Anterior cingulate cortex (tissue), 58 donors: ENCODE measurements at places on chromosomes 7 and 10.

DNA sequence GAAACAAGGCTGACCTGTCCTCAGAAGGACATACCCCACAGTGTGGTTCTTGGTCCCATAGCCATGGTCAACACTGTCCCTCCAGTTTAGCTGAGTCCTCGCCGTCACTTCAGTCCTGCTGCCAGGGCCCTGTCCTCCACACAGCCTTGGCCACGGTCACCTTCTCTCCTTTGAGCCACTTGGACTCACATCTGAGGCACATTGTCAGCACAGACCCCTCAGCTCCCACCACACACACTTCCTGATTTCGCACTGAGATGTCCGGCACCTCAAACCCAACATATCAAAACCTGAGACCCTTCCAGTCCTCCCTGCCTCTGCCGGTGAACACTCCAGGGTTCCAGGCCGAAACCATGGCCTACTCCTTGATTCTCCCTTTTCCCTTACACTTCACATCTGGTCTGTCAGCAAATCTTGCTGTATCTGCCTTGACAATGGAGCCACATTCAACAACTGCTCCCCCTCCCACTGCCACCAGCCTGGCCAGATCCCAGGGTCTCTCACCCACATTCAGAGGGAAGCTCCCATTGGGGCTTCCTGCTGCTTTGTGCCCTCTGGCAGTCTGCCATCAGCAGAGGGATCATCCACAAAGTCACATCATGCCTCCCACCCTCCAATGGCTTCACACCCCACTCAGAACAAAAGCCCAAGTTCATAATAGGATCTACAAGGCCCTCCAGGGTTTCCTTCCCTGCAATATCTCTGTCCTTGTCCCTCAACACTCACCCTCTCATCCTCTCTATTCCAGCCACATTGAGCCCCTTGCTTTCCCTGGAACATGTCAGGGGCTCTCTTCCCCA, 219.6 kb upstream of the SHH start:
- no peak for DNase-seq

GRCh38 chr7:2886900-2887299, 42.8 kb upstream of the GNA12 start:
- DNase-seq: peak; percentile 29

GRCh38 chr7:152541892-152542291, 106.1 kb upstream of the KMT2C start:
- DNase-seq: no peak

- DNase-seq: no peak
Observed at GRCh38 chr7:50837965-50838364, 55.3 kb upstream of the GRB10 start.

DNA sequence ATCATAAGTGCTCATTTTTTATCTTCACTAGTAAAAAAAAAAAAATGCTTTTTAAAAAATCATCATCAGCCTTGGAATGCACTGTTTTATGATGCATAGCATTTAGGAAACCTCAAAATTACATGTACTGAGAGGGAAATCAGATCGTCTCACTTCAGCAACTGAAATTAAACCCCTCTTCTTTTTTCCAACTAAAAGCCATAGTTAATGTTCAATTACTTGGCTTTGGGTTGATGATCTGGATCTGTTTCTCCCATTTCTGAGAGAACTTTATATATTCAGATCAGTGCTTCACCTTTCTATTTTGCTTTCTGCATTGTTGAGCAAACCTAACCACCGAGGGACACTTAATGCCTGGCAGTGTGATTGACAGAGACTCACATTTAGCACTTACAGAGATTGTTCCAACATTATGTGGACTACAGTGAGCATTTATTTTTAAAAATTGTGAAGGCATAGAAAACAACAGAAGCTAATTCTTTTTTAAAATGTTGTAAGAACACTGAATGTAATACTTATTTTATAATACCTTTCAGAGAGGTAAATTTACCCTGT, 678.4 kb downstream of the PHTF2 start:
- DNase-seq: no peak

DNA sequence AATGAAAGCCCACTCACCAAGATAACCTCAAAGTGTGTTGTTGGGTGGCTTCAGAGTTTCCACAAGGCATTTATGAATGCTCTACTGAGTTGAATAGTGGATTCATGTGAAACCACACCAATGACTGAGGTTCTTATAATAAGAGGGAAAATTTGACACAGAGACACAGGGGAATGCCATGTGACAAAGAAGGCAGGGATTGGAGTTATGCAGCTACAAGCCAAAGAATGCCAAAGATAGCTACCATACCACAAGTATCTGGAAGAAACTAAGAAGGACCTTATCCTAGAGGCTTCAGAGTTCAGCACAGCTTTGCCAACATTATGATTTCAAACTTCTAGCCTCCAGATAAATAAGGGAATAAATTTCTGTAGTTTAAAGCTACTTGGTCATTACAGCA, 68.0 kb upstream of the PCDH15 start:
- DNase-seq: no peak

- no peak for DNase-seq
Observed at GRCh38 chr10:77580482-77580881, 57.1 kb downstream of the KCNMA1 start.

DNA sequence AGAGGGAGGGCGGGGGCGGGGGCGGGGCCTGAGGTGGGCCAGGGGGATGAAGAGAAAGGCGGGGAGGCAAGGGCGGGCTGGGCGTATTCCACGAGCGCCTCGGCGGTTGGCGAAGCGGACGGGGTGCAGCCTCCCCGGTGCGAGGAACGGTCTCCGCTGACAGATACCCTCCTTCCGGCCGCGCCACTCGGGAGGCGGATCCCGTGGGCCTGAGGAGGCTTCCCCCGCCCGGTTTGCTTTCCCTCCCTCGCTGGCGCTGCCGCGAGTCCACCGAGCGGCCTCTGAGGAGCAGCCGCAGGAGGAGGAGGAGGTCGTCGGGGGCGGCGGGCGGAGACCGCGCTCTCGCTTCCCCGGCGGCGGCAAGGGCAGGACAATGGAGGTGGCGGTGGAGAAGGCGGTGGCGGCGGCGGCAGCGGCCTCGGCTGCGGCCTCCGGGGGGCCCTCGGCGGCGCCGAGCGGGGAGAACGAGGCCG, at the start of gene TRIM24:
TSS of gene TRIM24 (plus strand) at position 84 of the 473 bp plus-strand sequence. CDS start at position 374, 290 bp downstream.
- no peak for DNase-seq

GRCh38 chr10:65017523-65017922, 1496.3 kb downstream of the REEP3 start:
- DNase-seq: no peak

DNA sequence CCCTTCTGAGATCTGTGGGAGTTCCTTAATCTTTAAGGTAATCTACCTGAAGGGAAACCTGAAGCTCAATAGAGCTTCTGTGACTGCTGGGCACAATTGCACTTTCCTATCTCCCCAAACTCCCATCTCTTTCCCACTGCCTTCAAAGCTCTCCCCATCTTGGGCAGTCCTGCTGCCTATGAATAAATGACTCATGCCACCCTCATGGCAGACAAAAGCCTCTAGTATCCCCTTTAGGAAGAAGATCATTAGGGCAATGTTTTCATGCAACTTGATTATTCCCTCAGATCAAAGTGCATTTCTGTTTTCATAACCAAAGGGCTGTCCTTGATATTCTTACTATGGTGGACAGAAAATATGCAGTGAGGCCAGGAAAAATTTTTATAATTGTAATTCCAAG, 704.9 kb upstream of the LRRN3 start:
- no peak for DNase-seq

GRCh38 chr10:52257692-52258075, 56.4 kb upstream of the DKK1 start:
- no peak for DNase-seq

- no peak for DNase-seq
Observed at GRCh38 chr7:36865019-36865418, 140.7 kb upstream of the AOAH start.

- DNase-seq: no peak
Observed at GRCh38 chr10:54826994-54827560, 26.0 kb upstream of the PCDH15 start.

- no peak for DNase-seq
Observed at GRCh38 chr10:29646238-29646902, 11.6 kb upstream of the SVIL start.

- no peak for DNase-seq
Observed at GRCh38 chr10:66680886-66681285, 244.9 kb upstream of the LRRTM3 start.

GRCh38 chr7:150876817-150877526, 24.7 kb downstream of the AOC1 start:
- no peak for DNase-seq

- DNase-seq: peak; percentile 36
Observed at GRCh38 chr7:4256286-4256685, 425.8 kb upstream of the FOXK1 start.

DNA sequence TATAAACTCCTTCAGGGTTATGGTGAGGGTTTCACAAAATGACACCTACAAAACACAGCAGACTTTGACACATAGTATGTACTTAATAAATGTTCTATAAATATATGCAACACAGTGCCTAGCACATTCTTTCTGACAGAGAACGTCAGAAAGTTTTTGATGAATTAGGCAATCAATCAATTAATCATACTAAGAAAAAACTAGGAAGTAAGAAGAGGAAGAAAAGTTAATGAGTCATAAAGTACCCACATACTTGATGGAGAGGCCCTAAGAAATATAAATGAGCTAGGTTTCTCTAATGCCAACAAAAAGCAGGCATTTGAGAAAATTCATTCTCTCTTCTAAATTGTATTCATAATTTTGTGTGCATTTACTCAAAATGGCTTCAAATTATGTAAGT, 192.7 kb upstream of the VWC2 start:
- DNase-seq: no peak

GRCh38 chr10:44925224-44925623, 14.1 kb downstream of the TMEM72 start:
- no peak for DNase-seq

DNA sequence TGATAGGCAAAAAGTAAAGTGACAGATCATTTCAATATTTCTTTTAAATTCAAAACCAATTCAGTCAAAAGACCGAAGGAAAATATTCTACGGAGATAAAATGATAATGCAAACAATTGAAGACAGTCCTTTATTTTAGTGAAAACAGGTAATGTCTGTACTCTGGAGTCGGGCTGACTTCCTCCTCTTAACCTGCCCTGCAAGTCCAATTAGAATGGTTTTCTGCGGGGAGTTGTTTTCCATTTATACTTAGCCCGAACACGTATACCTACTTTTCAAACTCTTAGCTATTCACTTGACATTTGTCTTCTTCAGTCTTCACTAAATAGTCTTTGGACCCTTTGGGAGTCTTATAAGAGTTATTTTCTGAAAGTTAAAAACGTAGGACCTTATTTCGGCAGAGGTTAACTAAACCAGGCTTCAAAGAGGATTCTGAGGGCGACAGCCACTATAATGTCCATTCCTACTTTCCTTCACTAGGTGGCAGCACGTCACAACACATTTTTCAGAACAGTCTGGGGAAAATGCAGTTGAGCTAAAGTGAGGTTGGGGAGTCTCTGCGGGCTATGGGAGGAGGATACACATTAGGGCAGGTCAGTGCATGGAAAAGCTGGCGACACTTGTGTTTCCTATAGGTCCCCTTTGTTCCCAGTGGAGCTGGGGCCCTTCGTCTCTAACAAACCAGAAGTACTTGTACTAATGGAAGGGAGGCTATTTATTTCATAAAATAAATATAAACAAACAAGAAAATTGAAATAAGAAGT, 472.0 kb downstream of the KCNMA1 start:
- no peak for DNase-seq

- DNase-seq: no peak
Observed at GRCh38 chr10:106931159-106931852, 233.2 kb downstream of the SORCS1 start.
